ENCODE measurements at places on chromosomes 2 and 18. TPM values are rescaled to one million over a fixed set of nuclear protein-coding genes. Genes with fewer than 3 reads are reported as not detected.

GRCh38 chr2:207269038-207269437, 103.3 kb upstream of the KLF7 start:
- no peak for DNase-seq

GRCh38 chr18:46893360-46893759, 23.9 kb downstream of the PIAS2 start:
- DNase-seq = no peak

RAB6D gene
- total RNA-seq = not detected

DNA sequence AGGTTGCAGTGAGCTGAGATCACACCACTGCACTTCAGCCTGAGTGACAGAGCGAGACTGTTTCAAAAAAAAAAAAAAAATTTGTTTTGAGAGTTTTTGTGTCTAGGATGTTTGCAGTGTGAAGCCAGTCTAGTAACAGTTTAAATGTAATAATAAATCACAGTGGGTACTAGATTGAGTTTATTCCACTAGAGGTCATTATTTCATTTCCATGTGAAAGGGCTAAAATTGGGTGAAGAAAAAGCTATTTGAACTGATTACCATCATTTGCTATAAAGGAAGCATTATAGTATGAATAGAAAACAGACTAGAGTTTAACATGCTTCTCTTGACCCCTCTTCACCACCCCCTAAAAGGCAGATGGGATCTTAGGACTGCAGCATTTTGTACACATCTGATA, 20.3 kb downstream of the SNRPD1 start:
- DNase-seq = no peak

DNA sequence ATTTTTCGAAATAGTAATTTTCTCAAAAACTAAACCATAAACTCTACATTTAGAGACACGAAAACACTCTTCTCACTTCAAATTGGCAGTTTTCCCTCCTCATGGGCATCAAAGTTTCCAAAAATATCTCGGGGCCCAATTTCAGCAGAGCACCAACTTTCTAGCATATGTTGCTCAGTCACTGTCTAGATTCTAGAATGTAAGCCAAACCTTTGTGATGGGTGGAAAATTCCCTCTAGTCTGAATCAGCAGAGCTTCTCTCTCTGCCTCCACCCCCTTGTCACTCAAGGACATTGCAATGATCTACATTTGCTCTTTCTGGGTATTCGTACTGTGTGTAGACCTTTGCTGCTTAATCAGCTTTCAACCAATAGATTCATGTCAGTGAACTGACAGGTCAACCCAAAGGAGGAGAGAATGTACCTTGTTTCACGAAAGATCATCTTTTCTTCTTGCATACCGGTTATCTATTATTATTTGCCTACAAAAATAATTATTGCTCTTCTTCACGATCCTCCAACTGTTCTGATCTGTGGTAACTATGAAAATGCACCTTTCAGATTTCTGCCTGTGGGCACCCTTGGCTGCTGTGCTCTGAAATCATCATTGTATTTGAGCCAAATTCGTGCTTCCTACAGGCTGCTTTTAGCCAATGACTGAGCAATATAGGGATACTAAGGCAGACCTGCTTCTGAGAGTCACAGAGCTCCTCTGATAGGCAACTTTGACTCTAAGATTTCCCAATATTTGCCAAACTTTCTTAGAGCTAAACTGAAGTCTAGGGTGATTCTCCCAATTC, 38.7 kb upstream of the GLS start:
- DNase-seq = no peak

DNA sequence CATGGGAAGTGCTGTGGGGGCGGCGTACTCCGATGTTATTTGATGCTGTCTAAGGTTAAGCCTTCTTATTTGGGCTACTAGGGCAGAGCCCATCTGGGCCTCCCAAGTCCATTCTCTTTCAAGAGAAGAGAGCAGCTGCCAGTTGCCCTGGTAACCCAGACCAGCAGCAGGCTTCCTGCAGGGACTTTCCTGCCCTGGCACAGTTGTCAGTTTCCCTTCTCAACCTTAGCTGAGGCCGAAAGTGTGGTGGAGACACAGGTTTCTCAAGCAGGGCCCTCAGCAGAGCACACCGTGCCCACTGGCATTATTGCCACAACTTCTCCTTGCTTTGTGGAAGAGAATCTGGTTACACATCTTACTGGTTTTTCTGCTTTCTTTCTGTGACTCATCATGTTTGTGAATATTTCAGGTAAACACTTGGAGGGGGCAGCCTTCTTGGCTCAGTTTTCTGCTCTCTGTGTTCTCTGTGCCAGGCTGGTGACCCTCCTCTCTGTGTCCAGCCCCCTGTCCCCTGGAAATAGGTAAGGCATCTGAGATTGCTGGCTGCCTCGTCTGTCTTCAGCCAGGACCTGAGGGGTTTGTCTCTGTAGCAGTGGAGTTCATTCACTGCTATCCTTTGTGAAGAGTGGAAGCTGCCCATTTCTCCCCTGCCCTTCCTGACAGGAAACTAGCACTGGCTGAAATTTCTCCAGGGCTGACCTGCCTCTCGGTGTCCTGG, 111.0 kb downstream of the B3GNT2 start:
- no peak for DNase-seq

MC4R gene
- total RNA-seq = not detected

- no peak for DNase-seq
Measured at GRCh38 chr2:109120166-109120565, 8.8 kb upstream of the SH3RF3 start.

Data from posterior vena cava (tissue), 2 donors.